ENCODE measurements at places on chromosomes 16 and 17.

- no peak for DNase-seq
Measured at GRCh38 chr17:2482218-2482617, 29.5 kb downstream of the METTL16 start.

- no peak for DNase-seq
Measured at GRCh38 chr16:63216696-63217423, 1180.6 kb upstream of the CDH8 start.

DNA sequence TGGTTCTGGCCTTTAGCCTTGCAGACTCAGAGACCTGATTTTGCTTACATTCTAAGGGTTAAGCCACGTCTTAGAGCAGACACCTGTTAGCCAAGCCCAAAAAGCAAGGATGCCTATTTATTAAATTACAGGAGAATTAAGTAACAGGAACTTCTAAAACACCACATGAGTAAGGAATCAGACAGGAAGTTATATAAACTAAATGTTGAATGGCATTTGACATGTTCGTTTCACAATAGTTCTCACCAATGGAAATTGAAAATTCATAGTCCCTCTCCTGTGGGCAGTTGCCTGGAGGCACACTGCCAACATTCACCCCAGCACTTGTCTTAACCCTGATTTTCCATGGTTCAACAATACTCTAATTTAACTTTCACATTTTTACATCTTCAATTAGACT, 9.0 kb downstream of the KRTAP9-7 start:
- DNase-seq: no peak

DNA sequence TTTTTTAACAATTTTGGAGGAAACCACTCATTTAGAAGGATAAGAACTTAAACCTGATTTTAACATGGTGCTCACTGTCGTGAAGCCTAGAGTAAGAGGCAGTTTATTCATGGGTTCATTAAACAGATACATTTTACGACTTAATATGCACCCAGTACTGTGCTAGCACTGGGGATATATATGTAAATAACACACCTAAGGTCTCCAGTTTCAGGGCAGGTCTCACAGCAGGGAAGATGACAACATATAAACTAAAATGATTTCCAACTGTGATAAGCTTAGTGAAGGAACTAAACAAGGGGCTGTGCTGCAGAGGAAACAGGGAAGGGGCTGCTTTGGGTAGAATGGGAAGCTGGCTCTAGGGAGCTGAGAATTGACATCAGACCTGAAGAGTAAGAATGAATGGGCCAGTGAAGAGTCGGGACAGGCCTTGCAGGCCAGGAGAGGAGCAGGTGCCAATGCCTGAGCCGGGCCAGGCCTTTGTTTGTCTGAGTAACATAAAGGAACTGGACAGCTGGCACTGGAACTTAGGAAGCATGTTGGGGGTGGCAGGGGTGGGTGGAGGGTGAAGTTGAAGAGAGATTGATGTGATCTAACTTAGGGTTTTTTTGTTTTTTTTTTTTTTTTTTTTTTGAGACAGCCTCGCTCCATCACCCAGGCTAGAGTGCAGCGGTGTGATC, 12.1 kb downstream of the NT5M start:
- no peak for DNase-seq

DNA sequence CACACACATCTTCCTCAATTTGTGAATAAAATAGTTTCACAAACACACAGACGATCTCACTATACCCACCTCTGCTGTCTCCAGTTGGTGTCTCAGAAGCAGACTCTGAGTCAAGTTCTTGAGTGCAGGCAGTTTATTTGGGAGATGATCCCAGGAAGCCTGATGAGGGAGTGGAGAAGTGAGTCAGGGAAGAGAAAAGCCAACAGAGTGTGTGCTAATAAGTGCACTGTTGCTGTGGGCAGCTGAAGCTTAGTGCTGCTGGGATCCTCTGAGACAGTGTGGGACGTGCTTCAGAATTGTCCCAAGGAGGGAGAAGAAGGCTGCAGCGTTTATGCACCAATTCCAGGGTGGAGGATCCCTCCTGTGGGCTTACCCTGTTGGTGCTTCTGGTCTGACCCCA, 423.2 kb upstream of the C16orf82 start:
- no peak for DNase-seq

DNA sequence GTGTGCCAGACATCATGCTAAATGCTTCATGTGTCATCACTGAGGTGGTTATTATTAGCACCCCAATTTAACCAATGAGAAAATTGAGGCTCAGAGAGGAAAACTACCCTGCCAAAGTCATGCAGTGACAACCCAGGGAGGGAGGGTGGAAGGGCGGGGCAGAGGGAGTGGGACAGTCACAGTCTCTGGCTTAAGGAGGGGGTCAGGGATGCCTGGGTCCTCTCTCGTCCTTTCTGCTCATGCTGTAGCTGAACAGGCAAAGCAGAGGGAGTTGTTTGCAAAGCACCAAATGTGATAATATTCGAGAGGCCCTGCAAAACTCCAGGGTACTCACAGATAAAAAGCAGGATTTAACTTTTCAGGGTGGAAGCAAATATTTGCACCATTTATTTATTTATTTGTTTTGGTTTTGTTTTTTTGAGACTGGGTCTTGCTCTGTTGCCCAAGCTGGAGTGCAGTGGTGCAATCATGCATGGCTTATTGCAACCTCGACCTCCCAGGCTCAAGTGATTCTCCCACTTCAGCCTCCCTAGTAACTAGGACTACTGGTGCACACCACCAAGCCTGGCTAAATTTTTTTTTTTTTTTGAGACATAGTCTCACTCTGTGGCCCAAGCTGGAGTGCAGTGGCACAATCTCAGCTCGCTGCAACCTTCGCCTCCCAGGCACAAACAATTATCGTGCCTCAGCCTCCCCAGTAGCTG, 47.9 kb upstream of the NKD1 start:
- no peak for DNase-seq

DNA sequence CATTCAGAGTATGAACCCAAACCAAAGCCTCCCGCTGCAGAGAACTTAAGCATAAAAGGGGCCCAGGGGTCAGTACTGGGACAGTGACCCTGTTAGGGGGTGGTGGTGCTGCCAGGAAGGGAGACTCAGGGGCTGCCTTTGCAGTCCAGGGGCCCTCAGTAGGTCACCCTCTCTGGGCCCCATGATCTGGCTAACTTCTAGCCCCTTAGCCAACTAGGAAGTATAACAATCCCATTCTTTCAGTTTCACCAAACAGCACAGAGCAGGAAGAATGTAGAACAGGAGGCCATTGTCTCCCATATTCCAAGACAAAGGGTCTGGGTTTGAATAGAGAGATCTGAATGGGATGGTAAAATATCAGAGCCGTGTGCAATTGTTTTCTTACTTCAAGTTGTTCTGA, 378.6 kb upstream of the C16orf82 start:
- DNase-seq: peak; percentile 13

DNA sequence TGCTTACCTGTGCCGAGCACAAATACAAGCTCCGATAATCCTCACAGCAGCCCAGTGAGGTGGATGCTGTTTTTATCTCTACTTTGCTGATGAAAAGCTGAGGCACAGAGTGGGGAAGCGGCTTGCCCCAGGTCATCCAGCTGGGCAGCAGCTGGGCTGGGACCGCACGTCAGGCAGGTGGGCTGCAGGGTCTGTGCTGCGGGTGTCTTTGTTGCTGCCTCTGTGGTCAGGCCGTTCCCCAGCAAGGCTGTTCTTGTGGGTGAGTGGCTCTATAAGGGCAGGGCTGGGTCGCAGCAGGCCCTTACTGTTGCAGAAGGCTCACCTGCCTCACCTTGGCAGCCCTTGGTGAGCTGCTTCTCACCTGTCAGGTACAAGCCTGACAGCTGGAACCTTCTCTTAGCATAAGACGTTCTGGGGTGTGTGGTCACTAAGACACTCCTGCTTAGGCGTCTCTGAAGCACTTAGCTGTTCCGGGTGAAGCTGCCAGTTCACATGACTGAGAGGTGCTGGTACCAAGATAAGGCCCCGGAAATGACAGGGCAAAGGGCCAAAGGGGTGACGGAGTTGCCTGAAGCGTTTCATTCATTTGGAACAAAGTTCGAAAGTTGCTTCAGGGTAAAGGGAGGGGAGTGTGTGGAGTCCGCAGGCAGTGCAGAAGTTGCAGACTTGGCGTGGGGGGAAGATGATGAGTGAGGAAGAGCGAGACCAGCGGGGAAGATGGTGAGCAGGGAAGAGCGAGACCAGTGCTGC, 17.4 kb downstream of the IRF8 start:
- DNase-seq: no peak

GRCh38 chr16:4893103-4893862, 43.7 kb downstream of the PPL start:
- DNase-seq: no peak

GRCh38 chr17:80803451-80804428, 187.9 kb upstream of the CHMP6 start:
- no peak for DNase-seq

- DNase-seq: peak; percentile 43
Measured at GRCh38 chr17:28949185-28950016, 1.9 kb downstream of the PHF12 start.

GRCh38 chr17:34850023-34850422, 111.2 kb downstream of the CCT6B start:
- no peak for DNase-seq
